ENCODE measurements at places on chromosomes 13 and 19.

GRCh38 chr19:42985588-42985987, 40.7 kb downstream of the PSG11 start:
- DNase-seq = no peak

GRCh38 chr13:109154146-109154545, 524.7 kb downstream of the MYO16 start:
- no peak for DNase-seq

GRCh38 chr19:13117772-13118423, at the start of gene NACC1:
Gene NACC1 (plus strand): TSS chr19:13118264. CDS start chr19:13135208, 16,944 bp downstream.
- peak; percentile 86 for DNase-seq

GRCh38 chr13:112183532-112184090, 116.7 kb downstream of the SOX1 start:
- no peak for DNase-seq

GRCh38 chr19:2578901-2579677, 103.2 kb downstream of the GADD45B start:
- DNase-seq = peak; percentile 42

- DNase-seq = no peak
These were observed 11.1 kb upstream of the RAB3A start for GRCh38 chr19:18214779-18215433.

Data from COR-L47 (cell line).